ENCODE measurements at places on chromosomes 13 and 19. TPM values are rescaled to one million over a fixed set of nuclear protein-coding genes. Genes with fewer than 3 reads are reported as not detected.
A peak's percentile ranks its signal among the peaks of the same experiment; 100 is the strongest.

The ZNF558 gene
- polyA plus RNA-seq = 23.8 TPM

GRCh38 chr19:3359919-3360420 lies 6.4 kb upstream of the NFIC start:
- peak; percentile 67 for DNase-seq

The CD33 gene
- 2.6 TPM for polyA plus RNA-seq

- DNase-seq = no peak
These were observed 379.1 kb downstream of the SUCLA2 start for GRCh38 chr13:47621931-47622330.

DNA sequence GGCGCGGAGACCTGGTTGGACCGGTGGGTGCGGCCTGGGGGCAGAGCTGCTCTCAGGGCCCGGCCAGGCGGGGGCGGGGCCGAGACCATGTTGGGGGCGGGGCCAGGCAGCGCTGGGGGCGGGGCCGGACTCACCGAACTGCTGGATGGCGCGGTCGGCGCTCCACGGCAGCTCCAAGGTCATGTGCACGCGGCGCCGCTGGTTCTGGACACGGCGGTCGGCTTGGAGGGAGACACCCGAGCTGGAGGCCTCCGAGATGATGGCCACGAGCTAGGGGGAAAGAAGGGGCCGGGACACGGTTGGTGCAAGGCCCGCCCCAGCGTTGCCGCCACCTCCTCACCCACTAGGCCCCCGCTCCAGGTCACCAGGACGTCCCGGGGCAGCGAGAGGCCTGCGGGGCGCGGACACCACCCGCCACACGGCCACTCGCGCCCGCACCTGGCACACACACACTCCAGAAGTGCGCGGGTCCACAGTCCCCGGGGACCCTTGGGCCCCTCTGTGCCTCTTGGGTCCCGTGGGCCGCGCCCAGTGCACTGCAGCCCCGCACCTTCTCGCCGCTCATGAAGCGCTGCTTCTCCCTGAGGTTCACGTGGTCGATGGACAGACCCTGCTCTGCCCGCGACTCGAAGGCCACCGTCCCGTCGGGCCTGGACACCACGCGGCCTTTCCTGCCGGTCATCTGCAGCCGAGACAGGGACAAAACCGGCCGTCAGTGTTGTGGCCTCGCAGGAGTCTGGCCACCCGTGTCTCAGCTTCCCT lies 8.7 kb downstream of the GPX4 start:
- no peak for DNase-seq

GRCh38 chr13:93248627-93249047 lies 22.0 kb downstream of the GPC6 start:
- DNase-seq = no peak

DNA sequence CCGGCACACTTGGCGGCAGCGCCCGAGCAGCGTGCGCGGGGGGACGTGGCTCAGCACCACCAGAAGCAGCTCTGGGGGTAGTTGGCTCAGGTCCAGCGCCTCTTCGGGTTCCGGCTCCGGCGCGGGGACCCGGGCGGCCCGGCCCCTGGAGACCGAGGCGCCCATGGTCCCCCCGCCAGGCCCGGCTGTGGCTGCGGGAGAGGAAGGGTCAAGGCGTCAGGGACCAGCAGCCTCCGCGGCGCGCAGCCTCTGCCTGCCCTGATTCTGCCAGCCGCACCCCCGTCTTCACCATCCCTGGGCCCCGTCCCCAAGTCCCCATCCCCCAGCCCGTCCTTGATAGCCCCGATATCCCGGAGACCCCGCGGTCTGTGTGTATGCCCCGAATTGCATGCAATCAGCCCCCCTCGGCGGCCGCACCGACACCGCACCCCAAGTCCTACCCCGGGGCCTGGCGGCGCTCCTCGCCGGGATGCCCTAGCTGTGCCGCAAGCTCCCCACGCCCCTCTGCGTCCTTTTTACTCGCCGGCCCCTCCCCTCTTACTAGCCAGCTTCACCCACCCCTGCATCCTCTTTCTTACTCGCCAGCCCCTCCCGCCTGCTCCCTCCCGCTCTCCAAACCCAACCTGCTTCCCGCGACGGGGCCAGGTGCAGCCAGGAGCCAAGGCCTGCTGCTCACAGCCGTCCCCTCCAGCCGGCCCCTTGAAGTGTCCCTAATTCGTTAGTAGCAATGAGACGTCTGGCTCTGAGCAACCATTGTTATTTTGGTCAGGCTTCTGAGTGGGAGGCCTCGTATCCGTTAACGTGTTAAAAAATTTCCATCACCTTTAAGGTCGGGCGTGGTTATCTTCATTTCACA lies at the start of gene FBXO27:
TSS of gene FBXO27 (minus strand) at position 487 of the 856 bp plus-strand sequence. CDS start at position 165, 322 bp downstream.
- no peak for DNase-seq

DNA sequence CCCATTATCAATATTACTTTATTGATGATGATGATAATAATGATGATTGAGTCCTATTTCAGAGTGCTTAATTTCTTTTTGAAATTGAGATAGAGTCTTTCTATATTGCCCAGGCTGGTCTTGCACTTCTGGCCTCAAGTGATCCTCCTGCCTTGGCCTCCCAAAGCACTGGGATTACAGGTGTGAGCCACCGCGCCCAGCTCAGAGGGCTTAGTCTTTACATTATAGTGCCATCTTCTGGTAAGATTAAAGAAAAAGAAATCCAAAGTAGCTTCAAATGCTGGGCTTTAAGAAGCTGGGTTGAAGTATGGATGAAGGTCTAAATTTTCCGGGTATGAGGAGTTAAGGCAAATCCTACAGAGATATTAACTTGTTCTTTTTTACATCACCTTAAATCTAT lies 3.4 kb upstream of the ZNF333 start:
- no peak for DNase-seq

DNA sequence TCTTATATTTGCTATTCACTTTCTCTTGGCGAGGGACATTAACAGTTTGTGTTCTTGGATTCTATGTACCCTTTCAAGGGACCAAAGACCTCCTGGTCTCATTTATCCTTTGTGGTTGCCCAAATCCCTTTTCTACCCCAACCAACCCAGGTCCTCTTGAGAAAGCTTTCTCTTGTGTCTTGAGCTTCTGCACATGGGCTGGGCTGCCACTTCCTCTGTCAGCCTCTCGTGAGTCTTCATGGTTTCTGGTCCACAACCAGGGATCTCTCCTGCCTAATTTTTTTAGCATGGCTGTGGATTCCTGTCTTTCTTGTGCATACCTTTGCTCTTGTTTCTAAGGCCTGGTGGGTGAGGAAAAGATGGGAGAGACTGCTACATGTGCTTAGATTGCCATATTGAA lies 14.9 kb downstream of the TIMM13 start:
- no peak for DNase-seq

GRCh38 chr13:62321139-62321538 lies 905.5 kb upstream of the PCDH20 start:
- DNase-seq = no peak

DNA sequence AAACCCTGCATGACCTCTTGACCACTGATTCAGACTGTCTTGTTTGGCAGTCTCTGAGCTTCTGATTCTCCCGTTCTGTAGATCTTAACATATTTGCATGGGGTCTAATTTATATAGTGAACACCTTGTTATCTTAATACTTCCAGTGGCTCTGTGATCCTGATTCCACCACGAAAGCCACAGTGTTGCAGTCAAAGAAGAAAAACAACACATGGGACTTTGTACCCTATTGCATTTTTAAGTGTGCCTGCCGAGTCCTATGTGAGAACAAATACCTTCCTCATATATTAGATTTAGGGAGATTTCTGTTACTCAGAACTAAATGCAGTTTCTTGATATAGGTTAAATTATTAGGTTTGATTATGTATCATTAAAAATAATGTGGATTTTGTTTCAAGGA lies 12.3 kb upstream of the ZNF556 start:
- DNase-seq = no peak

- no peak for DNase-seq
These were observed 85.7 kb downstream of the CYSLTR2 start for GRCh38 chr13:48739386-48739964.

DNA sequence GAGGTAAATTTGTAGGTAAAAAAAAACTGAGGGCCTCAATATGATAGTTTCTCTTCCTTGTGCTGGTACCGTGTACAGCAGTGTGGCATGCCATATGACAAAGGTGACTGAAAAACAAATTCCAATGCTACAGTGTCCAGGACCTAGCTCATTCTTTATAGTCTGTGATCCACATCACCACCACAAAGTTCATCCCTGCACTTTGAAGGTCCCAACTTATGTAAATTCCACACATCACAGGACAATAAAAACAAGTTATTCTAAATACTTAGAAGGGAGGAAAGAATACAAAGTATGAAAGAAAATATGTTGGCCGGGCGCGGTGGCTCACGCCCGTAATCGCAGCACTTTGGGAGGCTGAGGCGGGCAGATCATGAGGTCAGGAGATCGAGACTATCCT lies 314.6 kb upstream of the SGCG start:
- DNase-seq = no peak

DNA sequence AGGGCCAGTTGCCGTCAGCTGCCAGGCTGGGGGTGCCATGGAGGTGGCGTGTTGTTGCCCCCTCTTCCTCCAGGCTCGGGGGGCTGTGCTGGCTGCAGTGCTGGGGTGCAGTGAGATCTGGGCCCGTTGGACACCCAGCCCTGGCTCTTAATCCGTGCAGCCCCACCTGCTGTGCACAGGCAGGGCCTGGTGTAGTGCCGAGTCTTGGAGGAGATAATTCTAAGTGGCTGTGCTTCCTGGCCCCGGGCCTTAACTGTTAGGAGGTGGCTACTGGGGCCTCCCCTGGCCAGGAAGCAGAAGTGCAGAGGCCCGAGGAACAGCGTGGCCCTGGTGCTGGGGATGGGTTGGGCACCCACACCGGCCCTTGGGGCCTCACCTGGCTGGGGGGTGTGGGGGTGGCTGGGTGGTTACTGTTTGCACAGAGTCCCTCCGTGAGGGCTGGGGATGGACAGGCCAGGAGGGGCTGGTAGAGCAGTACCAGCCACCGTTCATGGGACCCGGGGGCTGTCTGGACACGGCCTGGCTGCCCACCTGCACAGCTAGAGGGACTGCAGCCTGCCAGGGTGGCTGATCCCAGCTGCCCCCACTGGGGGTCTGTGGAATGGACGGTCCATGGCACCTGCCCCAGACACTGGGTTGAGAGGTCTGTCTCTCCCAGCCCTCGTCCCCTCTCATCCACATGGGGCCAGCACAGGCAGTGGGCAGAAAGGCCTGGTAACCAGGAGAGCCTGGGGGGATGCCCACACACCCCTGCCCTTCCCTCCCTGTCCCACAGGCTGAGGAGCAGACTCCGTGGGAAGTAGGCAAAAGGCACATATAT lies 3.3 kb downstream of the GPX4 start:
- peak; percentile 36 for DNase-seq

The XPO4 gene
- polyA plus RNA-seq = 20.2 TPM

- no peak for DNase-seq
These were observed 60.8 kb downstream of the ARHGEF7 start for GRCh38 chr13:111175935-111176334.

DNA sequence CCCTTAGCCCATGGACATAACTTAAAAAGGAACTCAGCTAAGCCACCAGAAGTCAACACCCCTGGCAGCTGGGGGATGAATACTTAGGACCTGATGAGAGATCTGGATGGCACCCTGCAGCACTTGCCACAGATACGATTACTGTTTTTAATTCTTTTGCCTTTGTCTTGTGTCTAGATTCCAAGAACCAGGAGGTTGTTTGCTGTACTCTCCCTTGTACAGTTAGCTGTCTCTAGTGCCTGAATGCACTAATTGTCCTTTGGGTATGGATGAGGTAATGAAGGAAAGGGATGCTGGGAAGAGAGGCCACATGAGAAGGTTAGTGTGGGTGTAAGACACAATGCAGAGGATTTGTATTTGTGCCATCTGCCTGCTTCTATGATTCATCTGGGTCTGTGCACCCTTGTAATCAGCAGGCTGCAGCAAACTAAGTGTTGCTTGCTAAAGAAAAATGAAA lies 385.8 kb downstream of the KCNRG start:
- no peak for DNase-seq

The SERPINE3 gene
- polyA plus RNA-seq = 0.14 TPM

DNA sequence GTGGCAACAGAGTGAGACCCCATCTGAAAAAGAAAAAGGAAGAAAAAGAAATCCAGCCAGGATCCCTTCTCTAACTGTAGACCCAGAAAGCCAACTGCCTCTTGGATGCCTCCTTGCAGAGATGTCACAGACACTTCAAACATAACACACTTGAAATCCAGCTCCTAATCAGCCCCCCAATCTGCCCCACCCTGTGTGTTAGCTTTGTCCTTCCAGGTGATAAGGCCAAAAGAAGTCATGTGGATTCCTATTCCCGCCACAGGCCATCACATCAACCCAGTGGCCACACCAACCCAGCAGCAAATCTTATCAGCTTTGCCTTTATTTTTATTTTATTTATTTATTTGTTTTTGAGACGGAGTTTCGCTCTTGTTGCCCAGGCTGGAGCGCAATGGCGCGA lies 8.1 kb downstream of the BEST2 start:
- no peak for DNase-seq

DNA sequence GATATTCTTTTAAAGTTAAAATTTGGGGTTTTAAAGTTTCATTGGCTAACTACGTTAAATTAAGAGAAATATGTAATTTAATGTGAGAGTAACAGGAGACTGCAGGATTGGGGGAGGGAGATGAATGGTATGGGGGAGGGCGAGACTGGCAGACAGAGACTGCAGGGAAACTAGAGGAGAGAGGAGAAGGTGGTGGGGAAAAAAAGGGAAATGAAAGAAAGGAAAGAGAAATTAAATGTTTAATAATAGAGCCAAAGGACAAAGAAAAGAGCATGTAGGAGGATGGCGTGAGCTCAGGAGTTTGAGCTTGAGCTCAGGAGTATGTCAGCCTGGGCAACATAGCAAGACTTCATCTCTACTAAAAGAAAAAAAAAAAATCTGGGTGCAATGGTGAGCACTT lies 115.9 kb downstream of the RFC3 start:
- no peak for DNase-seq

The PSG6 gene
- not detected for polyA plus RNA-seq

The ALKBH6 gene
- 10.4 TPM for polyA plus RNA-seq

DNA sequence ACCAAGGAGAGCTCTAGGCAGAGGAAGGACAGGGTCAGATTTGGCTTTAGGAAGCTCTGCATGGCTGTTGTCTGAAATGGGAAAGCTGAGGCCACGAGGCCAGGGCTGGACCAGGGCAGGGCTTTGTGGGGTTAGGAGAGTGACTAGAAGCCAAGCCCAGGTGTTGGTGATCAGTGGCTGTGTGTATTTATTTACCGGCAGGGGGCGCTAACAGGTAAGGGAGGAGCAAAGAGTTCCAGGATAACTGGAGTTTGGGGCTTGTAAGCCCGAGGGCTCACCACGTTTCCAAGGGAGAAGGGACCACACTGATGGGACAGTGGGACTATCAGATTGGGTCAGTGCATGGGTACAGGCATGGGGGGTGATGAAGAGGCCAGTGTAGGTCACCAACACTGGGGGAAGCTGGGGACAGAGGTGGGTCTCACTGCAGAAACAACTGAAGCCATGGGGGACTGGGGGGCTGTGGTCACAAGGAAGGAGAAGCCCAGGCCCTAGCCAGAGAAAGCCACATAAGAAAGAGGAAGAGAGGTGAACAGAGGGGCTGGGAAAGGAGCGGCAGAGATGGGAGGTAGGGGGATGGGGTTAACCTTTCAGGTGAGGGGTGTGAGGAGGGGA lies 3.9 kb downstream of the TMEM147 start:
- DNase-seq = no peak

The ZNF223 gene
- 4.7 TPM for polyA plus RNA-seq

The PBX4 gene
- 1.2 TPM for polyA plus RNA-seq

- DNase-seq = peak; percentile 6
These were observed 822 bp upstream of the ZNF274 start for GRCh38 chr19:58181902-58182576.

The FAM83E gene
- polyA plus RNA-seq = not detected

The MBD3L3 gene
- polyA plus RNA-seq = not detected

- no peak for DNase-seq
These were observed 21.7 kb upstream of the RXFP2 start for GRCh38 chr13:31717583-31717982.

Data from muscle of back (tissue), 13 donors.